Sigmoid colon (tissue), 7 donors: ENCODE measurements at places on chromosomes 1 and 21. TPM values are rescaled to one million over a fixed set of nuclear protein-coding genes. Genes with fewer than 3 reads are reported as not detected.

DNA sequence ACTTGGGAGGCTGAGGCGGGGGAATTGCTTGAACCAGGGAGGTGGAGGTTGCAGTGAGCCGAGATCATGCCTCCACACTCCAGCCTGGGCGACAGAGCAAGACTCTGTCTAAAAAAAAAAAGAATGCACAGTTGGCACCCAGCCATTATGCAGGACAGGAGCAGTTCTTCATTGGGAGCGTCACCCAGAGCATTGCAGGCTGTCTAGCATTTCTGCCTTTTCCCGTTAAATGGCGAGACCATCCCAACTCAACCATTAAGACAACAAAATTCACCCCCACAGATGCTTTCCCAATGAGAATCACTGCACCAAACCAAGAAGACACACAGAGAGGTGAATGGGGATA, 105.8 kb downstream of the EDEM3 start:
- no peaks in the 10 kb centered on the region for H3K36me3 ChIP-seq
- no peak overlapping the region for H3K4me3 ChIP-seq
- H3K27me3 ChIP-seq = no peaks in the 10 kb centered on the region
- no peak for DNase-seq
- H3K27ac ChIP-seq = peak overlapping the region; percentile 46

- no peaks in the 10 kb centered on the region for H3K27me3 ChIP-seq
- peak overlapping the region; percentile 64 for H3K27ac ChIP-seq
- peaks cover 34% of the 10 kb centered on the region for H3K4me1 ChIP-seq
- H3K36me3 ChIP-seq = no peaks in the 10 kb centered on the region
Measured at GRCh38 chr1:186882372-186883134, 53.8 kb downstream of the PLA2G4A start.

- peaks cover 21% of the 10 kb centered on the region for H3K4me1 ChIP-seq
- no peaks in the 10 kb centered on the region for H3K36me3 ChIP-seq
- H3K27ac ChIP-seq = no peak overlapping the region
- no peak for DNase-seq
Measured at GRCh38 chr1:3742439-3743298, 9.6 kb upstream of the CCDC27 start.

Gene DCST2
- total RNA-seq = 0.49 TPM

- no peaks in the 10 kb centered on the region for H3K36me3 ChIP-seq
- no peaks in the 10 kb centered on the region for H3K27me3 ChIP-seq
- no peak overlapping the region for H3K27ac ChIP-seq
- no peak for DNase-seq
Measured at GRCh38 chr1:30511991-30512913, 211.1 kb downstream of the MATN1 start.

Gene CD53
- total RNA-seq = 32.9 TPM

Gene ZMYND12
- total RNA-seq = 0.54 TPM

GRCh38 chr21:43824333-43825241, 35.2 kb downstream of the RRP1 start:
- no peak overlapping the region for H3K4me3 ChIP-seq
- H3K27ac ChIP-seq = no peak overlapping the region
- H3K27me3 ChIP-seq = no peaks in the 10 kb centered on the region
- H3K4me1 ChIP-seq = no peaks in the 10 kb centered on the region

DNA sequence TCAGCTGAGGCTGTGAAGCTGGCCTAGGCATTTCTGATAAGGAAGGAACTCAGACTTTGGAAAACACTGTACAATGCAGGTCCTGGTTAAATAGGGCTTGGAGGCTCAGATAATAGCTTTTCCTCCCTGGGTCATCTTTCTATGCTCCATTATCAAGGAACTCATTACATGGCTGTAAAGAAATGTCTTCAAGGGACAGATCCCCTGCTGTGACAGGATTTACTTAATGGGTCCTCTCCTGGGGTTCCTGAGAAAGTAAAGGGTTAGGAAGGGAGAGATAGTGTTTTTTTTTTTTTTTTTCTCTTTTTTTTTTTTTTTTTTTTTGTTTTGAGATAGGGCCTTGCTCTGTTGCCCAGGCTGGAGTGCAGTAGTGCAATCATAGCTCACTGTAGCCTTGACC, 14.1 kb upstream of the SVBP start:
- DNase-seq = no peak
- no peaks in the 10 kb centered on the region for H3K4me1 ChIP-seq
- peaks cover 9% of the 10 kb centered on the region for H3K36me3 ChIP-seq
- H3K27me3 ChIP-seq = no peaks in the 10 kb centered on the region
- H3K4me3 ChIP-seq = no peak overlapping the region

DNA sequence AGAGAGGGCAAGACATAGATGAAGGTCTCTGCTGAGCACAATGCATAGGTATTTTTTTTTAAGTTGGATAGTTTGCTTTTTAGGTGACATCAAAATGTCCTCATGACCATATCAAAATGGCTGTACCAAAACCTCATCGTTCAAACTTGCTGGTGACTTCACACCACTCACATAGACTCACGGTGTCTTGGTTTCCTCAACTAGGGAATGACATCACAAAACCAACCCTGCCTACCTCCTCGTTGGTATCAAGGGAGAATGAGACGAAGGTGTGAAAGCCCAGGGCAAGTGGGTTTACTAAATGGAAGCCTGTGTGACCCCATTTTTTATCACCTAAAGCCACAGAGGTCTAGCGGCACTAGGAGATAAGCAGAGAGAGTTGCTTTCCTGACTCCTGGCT, 1.6 kb downstream of the PIGR start:
- H3K4me1 ChIP-seq = no peaks in the 10 kb centered on the region
- no peak overlapping the region for H3K4me3 ChIP-seq
- no peaks in the 10 kb centered on the region for H3K36me3 ChIP-seq
- no peaks in the 10 kb centered on the region for H3K27me3 ChIP-seq
- DNase-seq = no peak
- H3K27ac ChIP-seq = no peak overlapping the region

DNA sequence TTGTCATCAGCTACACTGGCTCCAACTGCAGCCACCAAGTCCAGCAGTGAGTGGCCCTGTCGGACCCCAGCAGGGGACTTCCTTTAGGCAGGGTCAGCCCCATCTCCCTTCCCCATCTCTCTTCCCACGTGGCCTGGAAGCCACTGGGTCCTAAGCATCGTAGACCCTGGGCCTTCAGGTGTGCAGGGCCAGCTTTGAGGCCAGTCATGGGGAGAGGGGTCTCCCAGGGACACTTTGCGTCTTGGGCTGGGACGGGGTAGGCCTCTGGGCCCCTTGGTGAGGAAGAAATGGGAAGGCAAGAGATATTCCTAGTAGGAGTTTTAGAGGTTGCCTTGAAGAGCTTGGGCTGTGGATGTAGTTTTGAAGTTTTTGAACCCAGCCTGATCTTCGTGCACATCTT, 12.1 kb upstream of the MIIP start:
- DNase-seq = no peak

GRCh38 chr1:91693557-91693956, 192.4 kb downstream of the TGFBR3 start:
- peak; percentile 75 for DNase-seq
- H3K27ac ChIP-seq = peak overlapping the region; percentile 59
- peaks cover 41% of the 10 kb centered on the region for H3K4me1 ChIP-seq
- no peak overlapping the region for H3K4me3 ChIP-seq
- no peaks in the 10 kb centered on the region for H3K27me3 ChIP-seq

- no peak for DNase-seq
- H3K27ac ChIP-seq = no peak overlapping the region
- peaks cover 8% of the 10 kb centered on the region for H3K27me3 ChIP-seq
- H3K4me1 ChIP-seq = no peaks in the 10 kb centered on the region
- H3K4me3 ChIP-seq = no peak overlapping the region
Measured at GRCh38 chr1:116465845-116466685, 93.0 kb downstream of the ATP1A1 start.

- H3K4me3 ChIP-seq = peak overlapping the region; percentile 60
- DNase-seq = peak; percentile 87
- H3K36me3 ChIP-seq = no peaks in the 10 kb centered on the region
- peaks cover 17% of the 10 kb centered on the region for H3K4me1 ChIP-seq
- peak overlapping the region; percentile 21 for H3K27ac ChIP-seq
Measured at GRCh38 chr1:101238681-101239094, 1.9 kb downstream of the S1PR1 start.

- H3K4me3 ChIP-seq = no peak overlapping the region
- DNase-seq = no peak
- H3K36me3 ChIP-seq = no peaks in the 10 kb centered on the region
- H3K4me1 ChIP-seq = peaks cover 10% of the 10 kb centered on the region
Measured at GRCh38 chr1:20211511-20211931, 25.2 kb upstream of the PLA2G2C start.

- H3K4me3 ChIP-seq = no peak overlapping the region
- DNase-seq = no peak
- no peaks in the 10 kb centered on the region for H3K36me3 ChIP-seq
- H3K27me3 ChIP-seq = no peaks in the 10 kb centered on the region
- H3K27ac ChIP-seq = no peak overlapping the region
Measured at GRCh38 chr1:186878356-186878755, 49.6 kb downstream of the PLA2G4A start.

DNA sequence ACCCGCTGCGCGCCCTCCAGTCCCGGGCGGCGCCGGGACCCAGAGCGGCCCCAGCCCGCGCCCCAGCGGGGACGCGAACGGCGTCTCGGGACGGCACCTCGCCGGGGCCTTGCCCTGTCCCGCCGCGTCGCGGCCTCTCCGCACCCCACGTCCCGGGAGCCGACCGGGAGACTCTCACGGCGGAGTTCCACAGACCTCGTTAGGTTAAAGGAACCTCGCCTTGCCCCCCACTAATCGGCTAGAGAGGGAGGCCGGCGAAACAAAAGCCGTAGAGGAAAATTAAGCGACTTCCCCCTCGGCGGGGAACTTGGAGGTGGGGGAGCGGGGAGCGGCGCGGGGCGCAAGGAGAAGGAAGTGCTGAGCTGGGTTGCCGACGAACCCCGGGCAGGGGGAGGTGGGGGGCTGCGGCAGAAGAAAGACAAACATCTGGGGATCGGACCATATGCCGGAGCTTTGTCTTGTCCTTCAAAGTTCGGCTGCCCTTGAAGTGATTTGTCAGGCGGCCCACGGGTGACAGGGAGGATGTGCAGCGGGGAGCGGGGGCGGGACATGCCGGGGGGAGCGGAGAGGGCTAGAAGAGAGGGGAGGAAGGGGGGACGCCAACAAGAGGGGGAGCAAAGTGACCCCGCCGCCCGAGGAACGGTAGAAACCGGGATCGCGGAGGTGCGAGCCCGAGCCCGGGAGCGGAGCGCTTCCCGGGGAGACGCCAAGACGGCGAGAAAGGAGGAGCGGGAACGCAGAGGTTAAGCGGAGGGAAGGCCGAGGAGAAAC, 120.0 kb upstream of the RRP15 start:
- peaks cover 61% of the 10 kb centered on the region for H3K27me3 ChIP-seq
- H3K27ac ChIP-seq = peak overlapping the region; percentile 12
- peaks cover 23% of the 10 kb centered on the region for H3K4me1 ChIP-seq
- no peaks in the 10 kb centered on the region for H3K36me3 ChIP-seq
- no peak for DNase-seq

Gene PLCH2
- total RNA-seq = 1.7 TPM

Gene SZRD1
- total RNA-seq = 77.3 TPM

Gene LGR6
- not detected for total RNA-seq

DNA sequence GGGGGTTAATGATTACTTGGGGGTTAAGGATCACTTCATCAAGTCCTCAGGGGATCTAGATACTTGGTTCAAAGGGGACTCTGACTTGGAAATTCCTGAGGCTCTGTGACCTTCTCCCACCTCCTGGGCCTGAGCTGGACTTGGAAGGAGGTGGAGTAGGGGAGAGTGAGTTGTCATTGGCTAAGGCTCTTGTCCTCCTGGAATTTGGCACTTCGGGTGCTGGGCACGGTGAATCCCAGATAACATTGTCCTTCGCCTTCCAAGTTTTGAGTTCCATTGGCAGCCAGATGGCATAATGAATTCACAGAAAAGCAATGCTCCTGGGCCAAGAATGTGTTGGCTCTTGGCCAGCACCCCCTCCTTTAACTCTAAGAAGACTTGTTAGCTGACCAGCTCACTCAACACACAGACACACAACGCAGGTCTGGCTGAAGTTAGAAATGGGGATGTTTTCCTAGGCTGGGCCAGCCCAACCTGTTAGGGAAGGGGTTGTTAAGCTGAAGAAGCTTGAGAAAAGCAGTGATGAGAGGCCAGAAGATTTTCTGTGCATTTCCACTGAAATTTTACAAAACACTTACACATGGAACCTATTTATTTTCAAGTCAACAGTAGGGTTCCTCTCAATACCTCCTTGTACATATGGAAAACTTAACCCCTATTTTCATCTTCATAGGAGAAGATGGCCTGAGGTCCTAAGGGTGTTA, 29.7 kb downstream of the SLC26A9 start:
- no peaks in the 10 kb centered on the region for H3K36me3 ChIP-seq
- H3K27ac ChIP-seq = no peak overlapping the region
- peaks cover 8% of the 10 kb centered on the region for H3K4me1 ChIP-seq
- no peak overlapping the region for H3K4me3 ChIP-seq
- DNase-seq = no peak

DNA sequence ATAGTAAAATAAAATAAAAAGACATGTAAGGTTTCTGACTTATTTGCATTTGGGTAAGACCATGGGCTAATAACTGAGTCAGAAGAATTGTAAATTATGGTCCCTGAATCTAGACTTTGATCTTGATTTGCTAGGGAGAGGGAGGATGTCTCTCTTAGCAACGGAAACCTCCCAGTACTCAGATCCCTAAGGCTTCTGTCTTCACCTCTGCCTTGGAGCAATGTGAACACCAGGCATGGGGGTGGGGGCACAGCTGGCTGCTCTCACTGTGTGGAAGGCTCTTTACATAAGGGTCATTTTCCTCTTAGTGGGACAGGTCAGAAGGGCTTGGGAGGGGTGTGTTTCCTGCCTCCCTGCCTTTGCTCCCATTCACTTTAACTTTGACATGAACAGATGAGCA, 17.0 kb upstream of the TMEM54 start:
- DNase-seq = no peak
- no peak overlapping the region for H3K4me3 ChIP-seq
- no peaks in the 10 kb centered on the region for H3K4me1 ChIP-seq
- no peaks in the 10 kb centered on the region for H3K27me3 ChIP-seq
- H3K27ac ChIP-seq = no peak overlapping the region
- no peaks in the 10 kb centered on the region for H3K36me3 ChIP-seq

GRCh38 chr1:169250795-169251194, 116.8 kb downstream of the NME7 start:
- no peaks in the 10 kb centered on the region for H3K27me3 ChIP-seq
- H3K27ac ChIP-seq = no peak overlapping the region
- H3K36me3 ChIP-seq = no peaks in the 10 kb centered on the region
- H3K4me1 ChIP-seq = no peaks in the 10 kb centered on the region

Gene KRTAP7-1
- not detected for total RNA-seq

GRCh38 chr1:10754568-10755329, 41.7 kb downstream of the CASZ1 start:
- H3K27ac ChIP-seq = peak overlapping the region; percentile 69
- peaks cover 49% of the 10 kb centered on the region for H3K4me1 ChIP-seq
- no peaks in the 10 kb centered on the region for H3K36me3 ChIP-seq
- no peak for DNase-seq

GRCh38 chr1:15368888-15369287, 40.8 kb upstream of the EFHD2 start:
- no peak overlapping the region for H3K4me3 ChIP-seq
- no peak for DNase-seq
- peaks cover 21% of the 10 kb centered on the region for H3K4me1 ChIP-seq

Gene TRIM17
- total RNA-seq = not detected
